ENCODE measurements at places on chromosomes 5 and 9.

- DNase-seq, result no peak
Observed at GRCh38 chr5:160458806-160459800, 37.4 kb downstream of the PTTG1 start.

- DNase-seq, result no peak
Observed at GRCh38 chr9:109141375-109141774, 21.6 kb upstream of the TMEM245 start.

GRCh38 chr9:137757139-137757538 is 120.4 kb upstream of the CACNA1B start:
- no peak for DNase-seq

GRCh38 chr5:176846335-176847140 is 36.2 kb downstream of the UNC5A start:
- no peak for DNase-seq

DNA sequence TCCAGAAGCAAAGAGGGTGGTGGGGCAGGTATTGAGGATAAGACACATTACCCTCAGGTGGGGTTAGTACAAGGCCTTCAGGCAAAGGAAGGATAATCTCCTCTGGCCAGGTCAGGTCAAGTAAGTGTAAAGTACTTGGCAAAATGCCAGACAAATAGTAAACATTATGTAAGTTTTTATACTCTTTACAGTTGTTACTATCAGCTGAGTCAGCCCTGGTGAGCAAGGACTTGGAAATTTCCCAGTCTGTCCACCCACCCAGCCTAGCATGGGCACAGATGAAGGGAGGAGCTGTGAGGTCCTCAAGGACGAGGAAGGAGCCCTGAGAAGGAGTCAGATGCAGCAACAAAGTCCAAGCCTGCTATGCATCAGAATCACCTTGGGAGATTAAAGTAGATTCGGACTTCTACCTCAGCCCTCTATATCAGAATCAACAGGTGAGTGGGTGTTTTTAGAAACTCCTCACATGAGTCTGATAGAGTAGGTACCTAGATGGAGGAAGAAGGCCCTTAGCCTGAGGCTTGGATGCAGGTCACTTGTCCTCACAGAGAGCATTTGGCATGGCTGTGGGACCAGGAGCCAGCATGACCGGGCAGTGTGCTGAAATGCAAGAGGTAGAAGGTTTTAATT is 50.2 kb upstream of the BARX1 start:
- no peak for DNase-seq

GRCh38 chr5:53927668-53928247 is 367.3 kb downstream of the NDUFS4 start:
- DNase-seq, result no peak

GRCh38 chr9:78295731-78296130 is 1.2 kb upstream of the PSAT1 start:
- no peak for DNase-seq

DNA sequence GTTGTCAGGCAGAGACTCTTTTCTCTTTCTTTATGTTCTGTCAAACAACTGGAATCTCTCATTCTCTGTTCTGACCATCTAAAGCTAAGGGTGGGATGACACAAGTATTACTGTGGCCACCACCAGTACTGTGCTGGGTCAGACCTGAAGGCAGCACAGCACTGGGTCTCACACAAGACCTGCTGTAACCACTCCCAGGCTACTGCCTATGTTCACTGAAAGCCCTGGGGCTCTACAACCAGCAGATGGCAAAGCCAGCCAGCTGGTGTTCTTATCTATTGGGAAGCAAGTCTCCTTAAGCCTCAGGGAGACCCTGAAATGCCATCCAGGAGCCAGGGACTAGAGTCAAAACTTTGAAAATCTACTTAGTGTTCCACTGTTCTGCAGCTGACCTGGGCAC is 189.5 kb downstream of the SLCO4C1 start:
- no peak for DNase-seq

DNA sequence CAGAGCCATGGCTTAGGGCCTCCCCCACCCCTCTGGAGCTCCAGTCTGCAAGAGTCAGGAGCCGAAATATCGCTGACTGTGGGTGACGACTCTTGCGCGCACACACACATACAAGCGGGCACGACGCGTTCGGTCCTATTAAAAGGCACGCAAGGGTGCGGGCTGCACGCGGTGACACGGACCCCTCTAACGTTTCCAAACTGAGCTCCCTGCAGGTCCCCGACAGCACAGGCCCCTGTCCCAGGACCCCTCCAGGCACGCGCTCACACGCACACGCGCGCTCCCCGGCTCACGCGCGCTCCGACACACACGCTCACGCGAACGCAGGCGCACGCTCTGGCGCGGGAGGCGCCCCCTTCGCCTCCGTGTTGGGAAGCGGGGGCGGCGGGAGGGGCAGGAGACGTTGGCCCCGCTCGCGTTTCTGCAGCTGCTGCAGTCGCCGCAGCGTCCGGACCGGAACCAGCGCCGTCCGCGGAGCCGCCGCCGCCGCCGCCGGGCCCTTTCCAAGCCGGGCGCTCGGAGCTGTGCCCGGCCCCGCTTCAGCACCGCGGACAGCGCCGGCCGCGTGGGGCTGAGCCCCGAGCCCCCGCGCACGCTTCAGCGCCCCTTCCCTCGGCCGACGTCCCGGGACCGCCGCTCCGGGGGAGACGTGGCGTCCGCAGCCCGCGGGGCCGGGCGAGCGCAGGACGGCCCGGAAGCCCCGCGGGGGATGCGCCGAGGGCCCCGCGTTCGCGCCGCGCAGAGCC is at the start of gene GRIN1:
Gene GRIN1 (plus strand): TSS at position 433 of the 746 bp plus-strand sequence. CDS start 333 bp downstream, outside the sequence.
- no peak for DNase-seq

GRCh38 chr5:122545986-122546385 is 228.9 kb upstream of the SNX2 start:
- no peak for DNase-seq

- DNase-seq, result no peak
Observed at GRCh38 chr5:85921590-85921989, 696.2 kb upstream of the COX7C start.

GRCh38 chr5:168477060-168477459 is 9.2 kb upstream of the RARS1 start:
- no peak for DNase-seq

- DNase-seq, result no peak
Observed at GRCh38 chr5:143313298-143313852, 90.1 kb downstream of the NR3C1 start.

DNA sequence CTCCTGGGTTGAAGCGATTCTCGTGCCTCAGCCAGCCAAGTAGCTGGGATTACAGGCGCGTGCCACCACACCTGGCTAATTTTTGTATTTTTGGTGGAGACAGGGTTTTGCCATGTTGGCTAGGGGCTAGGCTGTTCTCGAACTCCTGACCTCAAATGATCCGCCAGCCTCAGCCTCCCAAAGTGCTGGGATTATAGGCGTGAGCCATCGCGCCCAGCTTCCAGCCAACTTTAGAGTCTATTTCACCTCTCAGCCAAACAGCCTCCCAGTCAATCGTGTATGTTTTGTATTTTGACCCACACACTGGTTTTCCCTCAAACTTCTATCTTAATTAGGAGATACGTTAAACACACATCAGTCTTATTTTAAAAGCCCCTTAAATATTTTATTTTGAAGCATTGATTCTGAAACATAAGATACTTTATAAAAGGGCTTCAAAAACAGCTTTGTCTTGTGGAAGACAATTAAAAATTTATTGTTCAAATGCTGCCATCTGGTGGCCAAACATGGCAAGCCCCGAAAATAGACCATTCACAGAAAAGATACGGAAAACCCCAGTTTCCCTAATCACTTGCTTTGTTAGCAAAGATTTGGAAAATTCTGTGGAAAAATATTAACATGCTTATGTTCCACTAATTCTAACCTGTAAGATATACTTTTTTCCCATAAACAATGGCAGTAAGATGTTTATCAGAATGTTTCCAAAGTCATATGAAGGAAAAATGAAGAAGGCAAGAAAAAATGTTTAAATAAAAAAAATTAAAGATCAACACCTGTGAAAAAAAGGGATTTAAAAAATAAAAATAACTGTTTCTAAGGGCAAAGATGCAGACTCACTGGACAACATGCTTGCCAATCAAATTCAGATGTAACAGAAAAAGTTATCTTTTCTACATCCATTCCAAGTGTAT is 33.1 kb downstream of the APTX start:
- DNase-seq, result no peak

GRCh38 chr5:100634937-100635534 is 99.9 kb downstream of the FAM174A start:
- no peak for DNase-seq

DNA sequence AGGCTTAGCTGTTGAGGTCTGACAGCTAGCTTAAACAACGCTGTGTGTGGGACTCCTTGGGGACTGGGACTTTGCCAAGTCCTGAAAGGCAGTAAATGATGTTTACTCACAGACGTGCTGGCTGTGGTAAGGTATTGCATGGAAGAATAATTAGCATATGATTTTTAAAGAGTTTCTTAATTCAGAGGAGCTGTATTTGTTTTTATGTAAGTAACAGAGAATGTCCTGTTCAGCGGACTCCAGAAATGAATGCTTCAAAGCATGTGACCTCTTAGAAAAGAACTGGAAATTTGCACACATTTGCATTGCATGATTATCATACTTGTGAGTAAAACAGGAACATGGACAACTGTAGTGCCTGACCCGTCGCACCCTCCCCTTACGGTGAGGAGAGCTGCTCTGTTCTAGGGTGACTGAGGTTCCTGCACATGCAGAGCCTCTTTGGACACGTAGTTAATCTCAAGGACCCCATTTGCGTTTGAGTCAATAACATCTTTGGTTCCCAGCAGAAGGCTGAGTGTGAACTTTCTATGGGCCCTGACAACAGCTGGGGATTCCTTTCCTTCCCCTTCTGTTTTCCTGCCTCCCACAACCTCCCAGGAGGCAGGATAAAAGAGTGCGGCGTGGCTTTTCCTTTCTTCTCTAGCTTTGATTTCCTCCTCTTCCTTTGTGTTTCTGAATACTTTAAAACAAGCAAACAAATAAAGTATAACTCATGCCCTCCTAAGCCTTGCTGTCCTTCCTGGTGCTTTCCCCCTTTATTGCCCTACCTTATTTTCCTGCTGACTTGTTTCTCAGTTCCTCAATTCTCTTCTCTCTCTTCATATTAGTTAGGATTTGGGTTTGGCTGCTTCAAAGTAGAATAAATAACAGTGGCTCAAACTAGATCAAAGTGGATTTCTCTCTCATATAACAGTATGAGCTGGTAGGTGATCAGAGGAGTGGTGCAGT is 157.2 kb upstream of the CD180 start:
- DNase-seq, result no peak

DNA sequence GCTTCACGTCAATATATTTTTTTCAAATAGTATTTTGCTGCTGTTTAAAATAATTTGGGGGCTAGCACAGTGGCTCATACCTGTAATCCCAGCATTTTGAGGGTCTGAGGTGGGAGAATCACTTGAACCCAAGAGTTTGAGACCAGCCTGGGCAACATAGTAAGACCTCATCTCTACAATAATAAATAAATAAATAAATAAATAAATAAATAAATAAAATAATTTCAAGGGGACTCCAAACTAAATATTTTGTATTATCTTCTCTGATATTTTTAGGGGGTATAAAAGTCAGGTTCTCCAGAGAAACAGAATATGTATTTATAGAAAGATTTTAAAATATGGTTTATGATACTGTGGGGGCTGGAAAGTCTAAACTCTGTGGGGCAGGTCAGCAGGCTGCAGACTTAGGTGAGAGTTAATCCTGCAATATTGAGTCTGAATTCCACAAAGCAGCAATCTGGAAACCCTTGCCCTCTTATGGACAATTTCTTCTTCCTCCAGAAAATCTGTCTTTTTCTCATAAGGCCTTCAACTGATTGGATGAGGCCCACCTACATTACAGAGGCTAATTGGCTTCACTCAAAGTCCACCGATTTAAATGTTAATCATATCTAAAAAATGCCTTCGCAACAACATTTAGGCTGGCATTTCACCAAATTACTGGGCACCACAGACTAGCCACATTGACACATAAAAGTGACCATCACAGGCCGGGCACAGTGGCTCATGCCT is 53.5 kb downstream of the DRD1 start:
- DNase-seq, result no peak

DNA sequence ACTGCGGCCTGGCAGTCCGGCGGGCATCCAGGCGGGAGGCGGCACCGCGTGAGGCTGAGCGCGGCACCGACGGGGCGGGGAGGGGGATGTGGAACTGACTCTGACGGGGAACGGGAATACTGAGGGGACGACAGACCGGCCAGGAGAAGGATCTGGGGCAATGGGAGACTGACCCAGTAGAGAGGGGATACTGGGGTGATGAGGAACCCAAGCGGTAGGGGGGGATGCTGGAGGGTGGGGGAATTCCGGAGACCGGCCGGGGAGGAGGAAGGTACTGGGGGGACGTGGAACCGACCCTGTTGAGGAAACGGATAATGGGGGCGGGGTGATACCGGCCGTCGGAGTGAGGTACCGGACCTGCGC is 423 bp downstream of the IPPK start:
- DNase-seq, result no peak

DNA sequence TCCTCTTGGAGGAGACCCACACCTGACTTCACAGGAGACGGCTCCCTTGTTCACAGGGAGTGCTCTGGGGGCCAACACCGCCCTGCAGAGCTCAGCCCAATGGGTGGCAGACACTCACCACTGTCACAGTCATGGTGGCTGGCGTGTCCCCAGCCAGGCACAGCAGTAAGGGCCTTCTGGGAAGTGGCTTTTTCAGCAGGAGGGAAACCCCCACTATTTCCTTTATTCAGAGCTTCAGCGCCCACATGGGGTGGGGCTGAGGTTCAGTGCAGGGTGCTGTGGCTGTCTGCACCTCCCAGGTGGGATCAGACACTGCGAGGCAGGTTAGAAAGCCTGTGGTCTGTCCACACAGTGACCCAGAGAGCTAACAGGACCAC is 3.6 kb upstream of the SNAPC4 start:
- peak; percentile 52 for DNase-seq

DNA sequence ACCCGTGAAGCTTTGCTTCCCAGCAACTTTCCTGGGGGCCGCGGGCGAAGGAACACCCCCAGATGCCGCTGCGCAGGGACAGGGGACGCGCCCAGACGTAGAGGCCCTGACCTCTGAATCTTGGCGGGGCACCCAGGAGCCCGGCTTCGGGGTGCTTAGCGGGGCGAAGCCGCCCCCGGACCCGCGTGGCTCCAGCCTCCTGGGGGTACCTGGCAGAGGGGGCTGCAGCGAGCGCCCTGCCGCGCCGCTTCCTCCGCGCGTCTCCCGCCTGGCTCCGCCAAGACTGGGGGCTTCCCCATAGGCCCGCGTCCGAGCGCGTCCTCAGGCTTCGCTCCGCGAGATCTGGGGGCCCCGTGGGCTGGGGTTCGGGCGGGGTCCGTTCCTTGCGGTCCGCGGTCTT is 23.0 kb upstream of the ZNF782 start:
- no peak for DNase-seq

DNA sequence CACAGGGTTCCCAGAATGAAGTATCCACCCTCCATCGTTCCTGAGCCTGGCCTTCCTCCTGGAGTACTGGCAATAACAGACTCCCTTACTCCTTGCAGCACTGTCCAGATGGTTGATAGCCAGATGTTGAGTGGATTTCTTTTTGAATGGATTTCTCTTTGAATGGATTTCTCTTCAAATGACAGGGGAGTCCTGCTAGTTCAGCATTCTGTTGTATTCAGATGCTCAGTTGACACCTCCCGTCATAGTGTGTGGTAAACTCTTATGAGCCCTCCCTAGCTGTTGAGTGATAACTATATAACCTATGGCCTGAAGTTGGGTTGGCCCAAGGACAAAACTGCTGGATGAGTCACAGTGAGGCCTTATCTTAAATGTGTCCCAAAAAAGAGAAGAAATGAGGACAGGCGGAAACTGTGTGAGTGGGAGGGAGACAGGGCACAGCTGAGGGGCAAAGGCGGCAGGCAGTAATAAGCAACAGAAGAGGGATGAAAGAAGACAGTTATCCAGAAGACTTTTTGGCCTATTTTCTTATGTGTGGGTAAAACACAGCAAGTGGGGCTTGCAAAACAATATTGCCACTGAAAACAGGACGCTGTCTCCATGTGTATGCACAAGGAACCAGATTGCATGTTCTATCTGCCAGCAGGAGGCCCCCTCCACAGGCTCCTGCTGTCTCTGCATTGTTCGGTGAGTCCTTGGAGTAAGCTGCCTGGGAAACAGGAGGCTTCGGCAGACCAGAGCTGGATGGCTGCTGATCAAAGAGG is 209.5 kb upstream of the S1PR3 start:
- no peak for DNase-seq
